Vein endothelial cell (primary cell): ENCODE measurements at places on chromosomes 12 and 14. TPM values are rescaled to one million over a fixed set of nuclear protein-coding genes. Genes with fewer than 3 reads are reported as not detected.

DAO gene
- not detected in 2 replicates for total RNA-seq

SLC25A47 gene
- 0.10 and 0.33 TPM in 2 replicates for total RNA-seq

HOXC10 gene
- not detected in 2 replicates for total RNA-seq

DCAF5 gene
- 29.5 and 35.9 TPM in 2 replicates for total RNA-seq

EPS8 gene
- total RNA-seq: 34.3 and 38.2 TPM in 2 replicates

COCH gene
- total RNA-seq: 0.29 and 0.65 TPM in 2 replicates
